ENCODE measurements at places on chromosomes 3 and 15.

DNA sequence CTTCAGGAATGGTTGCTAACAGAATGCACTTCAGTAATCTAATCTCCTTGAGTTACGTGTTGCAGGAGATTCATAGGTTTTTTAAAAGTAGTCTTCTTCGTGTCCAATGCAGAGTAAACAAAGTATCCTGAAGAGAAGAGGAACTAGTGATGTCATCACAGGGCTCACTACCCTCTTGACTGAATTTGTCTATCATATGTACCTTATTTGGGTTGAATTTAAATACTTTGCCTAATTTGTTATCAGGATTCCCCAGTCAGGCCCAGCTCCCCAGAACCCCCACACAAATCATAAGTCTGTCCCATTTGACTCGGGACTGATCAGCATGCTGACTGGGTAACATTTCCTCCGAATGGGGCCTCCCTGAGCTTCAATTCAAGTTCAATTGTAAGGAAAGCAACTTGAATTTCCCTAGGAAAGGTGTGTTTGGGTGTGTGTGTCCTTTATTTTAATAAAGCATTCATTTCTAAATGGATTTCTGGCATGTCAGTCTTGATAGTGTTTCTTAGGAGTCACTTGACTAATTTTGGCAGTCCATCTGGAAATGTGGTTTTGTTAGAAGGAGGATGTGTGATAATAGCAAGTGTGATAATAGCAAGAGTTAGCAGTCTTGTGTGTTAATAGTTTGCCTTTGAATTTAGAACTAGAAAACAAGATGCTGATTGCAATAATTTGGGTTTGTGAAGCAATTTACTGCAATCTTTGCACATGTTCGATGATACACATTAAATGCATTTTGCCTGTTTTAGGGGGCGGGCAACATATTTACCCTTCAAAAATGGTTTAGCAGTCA, 21.9 kb downstream of the OXNAD1 start:
- DNase-seq = no peak

DNA sequence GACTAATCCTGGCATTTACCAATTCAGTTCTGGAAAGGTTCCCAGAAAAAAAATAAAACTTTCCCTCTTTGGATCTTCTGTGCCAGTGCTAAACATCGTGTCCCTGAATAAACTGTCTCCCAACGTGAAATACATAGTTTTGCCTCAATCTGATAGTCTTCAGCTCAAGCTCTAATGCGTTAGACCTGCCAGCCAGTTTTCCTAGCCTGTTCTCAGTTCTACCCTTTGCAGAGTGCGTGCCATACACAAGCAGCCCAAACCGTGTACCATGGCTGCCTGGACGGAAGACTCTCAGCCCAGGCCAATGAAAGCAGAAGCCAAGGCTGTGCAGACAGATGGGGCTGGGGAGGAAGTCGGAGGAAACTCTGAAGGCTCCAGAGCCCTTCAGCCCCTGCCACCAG, 11.4 kb upstream of the OCA2 start:
- DNase-seq = no peak

DNA sequence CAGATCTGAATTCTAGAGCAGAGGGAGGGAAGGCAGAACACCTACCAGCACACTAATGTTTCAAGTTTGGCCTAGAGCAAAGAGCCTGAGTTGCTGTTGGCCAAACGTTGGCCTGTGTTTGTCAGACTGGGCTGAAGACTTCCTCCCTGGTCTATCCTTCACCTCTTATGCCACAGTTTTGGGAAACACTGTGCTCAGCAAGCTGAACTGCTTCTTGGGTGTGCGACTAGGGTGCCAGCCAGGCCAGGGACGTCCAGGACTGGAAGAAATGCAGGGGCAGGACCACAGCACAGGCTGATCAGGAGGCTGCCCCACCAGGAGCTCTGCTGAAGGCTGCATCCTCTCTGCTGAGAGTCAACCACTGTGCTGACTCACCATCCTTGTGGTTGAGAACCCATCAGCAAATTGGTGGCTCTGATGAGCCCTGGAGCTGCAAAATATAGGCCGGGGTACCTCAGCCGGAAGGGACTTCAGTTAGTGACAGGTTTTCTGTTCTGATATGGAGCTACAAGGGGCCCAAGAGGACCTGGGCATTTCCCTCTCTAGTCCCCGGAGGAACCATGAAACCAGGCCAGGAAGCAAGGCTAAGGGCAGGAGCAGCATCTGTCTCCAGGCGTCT, 131.6 kb upstream of the RASGRP1 start:
- DNase-seq = peak; percentile 60

- DNase-seq = no peak
Observed at GRCh38 chr3:79517766-79518413, 249.9 kb downstream of the ROBO1 start.

DNA sequence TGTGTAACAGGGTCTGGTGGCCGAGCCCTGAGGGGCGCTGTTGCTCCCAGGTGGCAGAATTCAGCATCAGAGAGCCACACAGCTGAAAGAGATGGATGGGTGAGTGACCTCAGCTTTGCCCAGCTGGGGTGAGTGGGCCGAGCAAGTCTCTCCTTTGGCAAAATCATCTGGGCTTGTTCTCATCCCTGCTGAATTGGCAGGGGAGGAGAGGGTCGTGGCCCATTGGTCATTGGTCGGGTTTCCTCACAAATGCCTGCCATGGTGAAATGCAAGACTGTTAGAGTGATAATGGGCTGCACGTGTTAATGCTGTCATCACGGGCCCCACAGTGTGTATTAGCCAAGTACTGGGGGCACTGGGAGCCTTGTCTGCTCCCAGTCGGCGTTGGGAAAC, 15.9 kb downstream of the ABHD2 start:
- DNase-seq = no peak

All from stimulated activated CD8-positive, alpha-beta memory T cell treated with anti-CD3 and anti-CD28 coated beads, Interleukin-15, amount 100 ng/mL, for 48 hours (primary cell).